ENCODE measurements at places on chromosomes 4 and X.

DNA sequence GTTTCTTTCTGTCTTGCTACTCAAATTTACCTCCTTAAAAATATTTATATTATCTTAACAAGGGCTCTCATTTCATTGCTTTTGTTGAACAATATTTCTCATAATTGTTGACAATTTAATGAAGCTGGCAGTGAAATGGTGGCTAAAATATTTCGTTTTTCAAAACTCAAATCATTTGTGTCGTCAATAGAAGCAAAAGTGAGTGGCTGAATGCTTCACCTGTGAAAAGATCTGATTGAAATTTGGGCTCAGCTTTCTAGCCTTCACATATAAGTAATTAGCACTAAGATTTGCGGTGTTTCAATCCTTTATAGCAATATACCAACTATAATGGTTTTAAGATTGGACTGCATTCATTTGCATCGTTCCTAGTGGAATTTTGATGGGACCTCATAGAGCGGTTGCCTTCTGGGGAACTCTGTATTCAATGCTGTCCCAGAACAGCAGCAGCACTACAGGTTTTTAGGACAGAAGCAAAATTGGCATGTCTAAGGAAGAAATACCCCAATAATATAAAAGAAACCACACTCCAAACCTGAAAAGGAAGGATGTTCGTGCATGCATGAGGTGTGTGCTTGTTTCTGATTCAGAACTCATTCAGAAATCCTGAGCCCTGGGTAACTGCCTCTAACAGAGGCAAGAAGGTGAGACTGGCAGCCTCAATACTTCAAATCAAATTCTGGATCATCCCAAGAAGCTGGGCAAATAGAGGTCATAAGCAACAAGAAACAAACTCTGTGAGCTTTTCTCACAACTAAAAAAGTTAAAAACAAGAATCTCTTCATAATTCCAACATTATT lies 2.5 kb downstream of the CXCL1 start:
- DNase-seq = no peak

DNA sequence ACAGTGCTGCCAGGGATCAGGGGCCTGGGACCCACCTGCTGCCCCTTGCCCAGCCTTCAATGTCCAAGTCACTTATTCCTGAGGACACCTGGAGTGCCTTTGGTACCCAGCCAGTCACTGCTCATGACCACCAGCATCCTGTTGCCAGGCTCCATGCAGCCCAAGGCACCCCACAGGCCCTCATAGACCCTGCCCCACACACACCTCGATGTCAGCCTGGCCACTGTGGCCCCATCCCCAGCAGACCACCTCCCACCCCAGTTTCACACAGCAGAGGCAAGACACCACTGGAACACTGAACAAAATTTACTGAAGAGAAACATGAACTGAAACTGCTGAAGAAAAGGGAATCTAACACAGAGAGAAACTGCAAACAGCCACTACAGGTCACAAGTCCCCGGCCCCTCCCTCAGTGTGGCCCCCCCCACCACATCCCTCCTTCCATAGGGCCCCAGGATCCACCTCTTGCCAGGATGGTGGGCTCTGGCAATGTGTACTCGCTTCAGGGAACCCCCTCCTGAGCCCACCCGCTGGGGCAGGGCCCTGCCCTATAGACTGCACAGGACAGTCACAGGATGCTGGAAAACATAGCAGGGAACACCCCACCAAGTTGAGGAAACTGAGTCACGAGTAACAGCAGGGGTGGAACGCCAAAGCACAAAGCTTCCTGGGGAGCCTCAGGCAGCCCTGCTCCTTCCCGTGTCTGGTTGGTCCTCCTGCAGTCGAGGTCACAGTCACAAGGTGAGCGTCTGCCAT lies 5.2 kb downstream of the PNMA5 start:
- DNase-seq = no peak

- no peak for DNase-seq
Measured at GRCh38 chrX:93985344-93986307, 311.6 kb downstream of the FAM133A start.

DNA sequence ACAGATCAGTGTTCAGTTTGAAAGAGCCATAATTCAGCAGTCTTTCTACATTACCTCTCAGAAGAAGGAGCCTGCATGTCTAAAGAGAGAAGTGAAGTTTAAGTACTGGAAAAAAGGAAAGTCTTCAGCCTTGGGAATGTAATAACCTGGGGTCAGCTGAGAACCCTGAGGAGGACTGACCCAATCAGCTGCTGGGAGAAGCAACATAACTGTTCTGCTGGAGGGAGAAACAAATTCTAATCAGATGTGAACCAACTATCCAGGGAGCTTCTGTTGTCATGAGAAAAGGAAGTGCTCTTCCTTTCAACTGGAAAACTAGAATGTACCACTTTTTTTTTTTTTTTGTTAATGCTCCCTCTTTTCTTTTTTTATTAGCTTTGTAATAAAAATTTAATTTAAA lies 64.5 kb upstream of the PDE5A start:
- DNase-seq = no peak

GRCh38 chrX:1452516-1453394 lies at the start of gene ASMTL:
ASMTL (minus strand) TSS chrX:1452909; CDS start chrX:1452840, 69 bp downstream.
- no peak for DNase-seq

DNA sequence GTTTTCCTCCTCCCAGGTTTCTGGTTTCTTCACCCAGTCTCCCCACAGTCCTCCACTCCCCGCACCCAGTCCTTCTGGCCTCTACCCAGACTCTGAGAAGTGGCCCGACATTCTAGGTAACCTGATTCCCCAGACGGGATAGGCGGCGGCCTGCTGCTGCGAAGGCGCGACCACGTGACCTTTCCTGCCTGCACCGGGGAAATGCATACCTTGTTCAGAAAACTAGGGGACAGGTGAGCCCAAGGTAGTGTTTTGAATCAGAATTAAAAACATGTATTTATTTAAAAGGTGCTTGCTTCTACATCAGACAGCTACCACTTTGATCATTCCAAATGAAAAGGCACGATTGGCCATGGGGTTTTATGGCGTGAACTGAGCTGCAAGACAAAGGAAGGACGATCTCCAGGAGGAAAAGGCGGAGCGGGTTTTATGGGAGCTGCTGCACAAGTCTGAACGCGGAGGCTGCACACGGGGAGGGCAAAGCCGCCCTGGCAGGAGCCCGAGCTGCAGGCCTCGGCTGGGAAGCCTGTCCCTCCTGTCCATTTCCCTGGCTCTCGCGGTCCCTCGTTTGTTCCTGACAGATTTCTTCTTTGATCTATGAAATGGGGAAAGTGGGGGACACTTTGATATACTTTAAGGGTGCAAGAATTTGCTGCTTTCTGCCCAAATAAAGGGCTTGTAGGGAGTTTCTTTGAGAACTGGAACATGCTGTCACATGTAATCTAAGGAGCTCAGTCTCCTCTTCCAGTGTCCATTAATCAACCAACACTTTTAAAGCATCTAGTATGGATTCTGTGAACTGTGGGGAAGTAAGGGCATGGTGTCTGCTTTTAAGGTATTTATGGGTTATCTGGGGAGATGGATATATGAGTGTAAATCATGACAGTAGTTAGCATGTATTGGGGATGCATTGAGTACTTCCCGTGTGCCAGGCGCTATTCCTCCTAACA lies 150.9 kb downstream of the SPRY1 start:
- peak; percentile 33 for DNase-seq

DNA sequence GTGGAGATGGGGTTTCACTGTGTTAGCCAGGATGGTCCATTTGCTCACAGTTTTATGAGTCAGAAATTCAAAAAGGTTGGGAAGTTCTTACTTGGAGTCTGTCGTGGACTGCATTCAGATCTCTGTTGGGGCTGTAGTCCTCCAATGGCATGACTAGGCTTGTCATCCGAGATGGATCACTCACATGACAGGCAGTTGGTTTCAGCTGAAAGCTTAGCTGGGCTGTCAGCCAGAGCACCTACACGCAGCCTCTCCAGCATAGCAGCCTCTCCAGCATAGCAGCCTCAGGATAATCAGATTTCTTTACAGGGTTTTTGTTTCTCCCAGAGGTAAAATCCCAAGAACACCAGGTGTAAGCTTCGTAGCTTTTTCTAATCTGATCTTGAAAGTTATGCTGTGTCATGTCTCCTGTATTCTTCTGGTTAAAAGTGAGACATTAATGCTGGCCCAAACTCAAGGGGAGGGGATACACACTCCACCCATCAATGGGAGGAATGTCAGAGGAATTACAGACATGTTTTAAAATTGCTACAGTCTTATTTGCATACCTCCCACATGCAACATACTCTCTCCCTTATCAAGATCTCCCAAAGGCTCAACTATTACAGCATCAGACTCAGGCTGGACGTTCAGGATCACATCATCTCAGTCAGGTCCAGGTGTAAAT lies 31.6 kb upstream of the SOD3 start:
- peak; percentile 22 for DNase-seq

DNA sequence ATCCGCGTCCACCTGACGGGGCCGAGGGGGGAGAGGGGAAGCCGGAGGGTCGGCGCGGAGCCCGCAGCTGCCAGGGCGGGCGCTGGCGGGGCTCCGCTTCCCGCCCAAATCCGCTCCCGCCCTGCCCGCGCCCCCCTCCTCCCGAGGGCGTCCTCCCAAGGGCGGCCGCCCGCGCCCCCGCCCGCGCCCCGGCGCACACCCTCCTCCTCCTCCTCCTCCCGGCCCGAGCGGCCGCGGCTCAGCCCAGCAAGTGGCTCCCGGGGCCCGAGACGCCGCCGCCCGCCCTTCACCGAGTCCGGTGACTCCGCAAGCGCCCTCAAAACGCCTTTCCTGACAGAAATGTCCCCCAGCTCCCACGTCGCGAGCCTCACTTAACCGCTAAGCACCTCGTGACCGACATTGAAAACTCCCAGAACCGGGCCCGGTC lies 487 bp downstream of the HMGB2 start:
- peak; percentile 12 for DNase-seq

DNA sequence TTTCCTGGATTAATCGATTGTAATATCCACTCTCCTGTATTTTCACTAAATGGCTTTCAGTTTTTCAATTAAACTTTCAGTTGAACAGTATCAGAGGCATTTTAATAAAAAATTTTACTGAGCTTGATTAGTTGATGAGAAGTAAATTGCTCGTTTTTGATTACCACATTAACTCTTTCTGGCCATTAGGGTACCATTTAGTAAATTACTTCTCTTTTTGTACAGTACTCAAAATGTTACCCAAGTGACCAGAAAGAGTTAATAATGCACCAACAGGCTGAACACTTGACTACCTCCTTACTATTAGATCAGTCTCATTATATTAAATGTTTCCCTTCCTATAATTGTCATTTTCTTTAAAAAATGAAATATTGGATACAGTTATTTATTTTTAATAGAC lies 289.2 kb downstream of the TENM3 start:
- DNase-seq = no peak

GRCh38 chr4:173307778-173308177 lies 26.4 kb downstream of the HMGB2 start:
- no peak for DNase-seq

DNA sequence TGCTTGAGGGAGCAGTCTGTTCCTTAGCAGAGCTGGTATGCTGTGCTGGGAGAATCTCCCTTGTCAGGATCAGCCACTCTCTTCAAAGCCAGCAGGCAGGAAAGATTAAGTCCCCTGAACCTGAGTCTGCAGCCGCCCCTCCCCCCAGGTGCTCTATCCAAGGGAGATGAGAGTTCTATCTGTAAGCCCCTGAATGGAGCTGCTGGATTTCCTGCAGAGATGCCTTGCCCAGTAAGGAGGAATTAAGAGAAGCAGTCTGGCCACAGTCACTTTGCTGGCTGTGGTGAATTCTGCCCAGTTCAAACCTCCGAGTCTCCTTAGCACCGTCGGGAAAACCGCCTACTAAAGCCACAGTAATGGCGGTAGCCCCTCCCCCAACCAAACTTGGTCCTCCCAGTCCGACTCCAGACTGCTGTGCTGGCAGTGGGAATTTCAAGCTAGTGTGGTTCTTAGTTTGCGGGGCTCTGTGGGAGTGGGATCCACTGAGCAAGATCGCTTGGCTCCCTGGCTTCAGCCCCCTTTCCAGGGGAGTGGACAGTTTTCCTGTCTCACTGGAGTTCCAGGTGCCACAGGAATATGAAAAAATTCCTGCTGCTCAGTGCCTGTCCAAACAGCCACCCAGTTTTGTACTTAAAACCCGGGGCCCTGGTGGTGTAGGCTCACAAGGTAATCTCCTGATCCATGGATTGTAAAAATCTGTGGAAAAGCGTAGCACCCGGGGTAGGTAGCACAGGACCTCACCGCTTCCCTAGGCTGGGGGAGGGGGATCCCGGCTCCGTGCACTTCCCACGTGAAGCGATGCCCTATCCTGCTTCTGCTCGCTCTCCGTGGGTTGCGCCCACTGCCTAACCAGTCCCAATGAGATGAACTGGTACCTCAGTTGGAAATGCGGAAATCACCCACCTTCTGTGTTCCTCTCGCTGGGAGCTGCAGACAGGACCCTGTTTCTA lies 38.0 kb downstream of the RAB28 start:
- no peak for DNase-seq

DNA sequence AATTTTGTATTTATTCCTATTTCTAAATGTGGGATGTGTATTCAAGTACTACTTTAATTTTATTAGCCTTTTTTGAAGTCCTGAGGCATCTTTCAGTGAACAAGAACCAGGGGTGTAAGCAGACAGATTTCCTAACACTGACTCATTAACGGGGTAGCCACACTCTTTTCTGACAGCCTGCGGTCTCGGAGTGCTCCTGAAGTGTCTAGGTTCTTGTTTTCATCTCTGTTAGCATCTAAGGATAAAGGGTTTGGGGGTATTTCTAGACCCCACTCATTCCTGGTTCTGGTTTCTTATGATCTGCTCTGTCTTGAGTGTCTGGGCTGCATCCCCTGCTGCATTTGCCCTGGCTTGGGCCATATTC lies 71.9 kb downstream of the GC start:
- no peak for DNase-seq

DNA sequence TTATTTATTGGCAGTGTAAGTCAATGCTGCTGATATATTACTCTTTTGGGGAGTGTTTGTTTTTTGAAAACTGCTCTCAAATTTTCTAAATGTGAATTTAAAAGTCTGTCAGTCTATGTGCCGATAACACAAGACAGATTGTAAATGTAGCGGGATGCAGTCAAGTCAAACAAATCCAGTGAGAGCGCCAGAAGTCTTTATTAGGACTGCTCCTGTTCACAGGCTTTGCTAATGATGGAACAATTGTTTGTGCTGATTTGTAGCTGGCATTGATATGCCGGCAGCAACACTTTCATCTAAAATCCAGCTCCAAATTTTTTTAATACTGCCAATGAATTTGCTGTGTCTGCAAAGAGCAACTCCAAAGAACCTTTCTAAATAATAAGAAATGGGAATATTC lies 78.7 kb upstream of the TET2 start:
- DNase-seq = peak; percentile 20

- no peak for DNase-seq
Measured at GRCh38 chr4:146308951-146309350, 94.6 kb downstream of the REELD1 start.

DNA sequence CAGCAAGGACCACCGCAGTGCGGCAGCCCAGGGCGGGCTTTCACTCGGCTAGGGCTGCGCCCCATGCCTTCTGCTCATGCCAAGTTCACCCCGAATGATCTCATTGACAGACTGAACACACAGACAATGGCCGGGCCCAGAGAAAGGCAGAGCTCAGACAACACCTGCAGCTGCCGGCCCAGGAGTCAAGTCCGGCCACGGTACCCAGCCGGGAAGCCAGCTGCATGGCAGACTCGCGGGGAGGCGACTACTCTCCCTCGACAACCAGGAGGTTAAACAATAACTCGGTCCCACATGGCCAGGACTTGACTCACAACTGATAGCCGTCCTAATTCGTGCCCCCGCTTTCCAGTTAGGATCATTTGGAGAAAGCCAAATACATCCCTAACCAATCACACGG lies 50.4 kb downstream of the ABLIM2 start:
- no peak for DNase-seq

GRCh38 chr4:38979081-38979480 lies 53.1 kb downstream of the TMEM156 start:
- DNase-seq = no peak

GRCh38 chrX:67784712-67785111 lies 240.9 kb downstream of the AR start:
- DNase-seq = no peak
